ENCODE measurements at places on chromosomes 13 and 19.

DNA sequence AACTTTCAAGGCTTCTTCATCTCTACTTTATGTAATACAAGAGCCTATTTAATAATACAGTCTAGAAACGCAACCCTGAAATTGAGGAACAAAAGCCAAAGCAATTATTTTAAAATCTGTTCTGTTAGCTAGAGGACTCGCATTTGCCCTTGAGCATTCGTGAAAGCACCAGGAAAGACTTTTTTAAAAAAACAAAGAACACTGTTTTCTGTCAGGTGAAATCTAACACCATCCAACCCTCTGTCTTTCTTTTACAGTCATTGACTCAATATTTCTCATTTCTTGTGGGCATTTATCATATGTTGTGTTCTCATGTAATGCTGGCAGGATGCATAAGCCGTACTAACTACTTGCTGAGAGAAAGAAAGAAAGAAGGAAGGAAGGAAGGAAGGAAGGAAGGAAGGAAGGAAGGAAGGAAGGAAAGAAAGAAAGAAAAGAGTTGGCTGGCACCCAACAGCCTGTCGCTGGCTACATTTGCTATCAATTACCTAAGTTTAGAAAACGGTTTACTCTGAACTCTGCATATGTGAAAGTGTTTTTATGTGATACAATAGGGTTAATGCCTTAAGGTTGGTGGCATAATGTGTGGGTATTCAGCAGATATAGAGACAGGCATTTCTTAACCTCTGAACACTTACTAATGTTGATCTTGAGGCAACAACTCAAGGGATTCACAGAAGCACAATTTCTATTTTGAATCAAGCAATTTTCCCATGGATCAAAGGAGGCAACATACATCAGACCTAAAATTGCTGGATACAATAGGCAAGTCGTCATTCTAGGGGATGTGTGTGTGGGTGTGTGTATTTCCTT is 445.4 kb downstream of the DCT start:
- no peak for DNase-seq

DNA sequence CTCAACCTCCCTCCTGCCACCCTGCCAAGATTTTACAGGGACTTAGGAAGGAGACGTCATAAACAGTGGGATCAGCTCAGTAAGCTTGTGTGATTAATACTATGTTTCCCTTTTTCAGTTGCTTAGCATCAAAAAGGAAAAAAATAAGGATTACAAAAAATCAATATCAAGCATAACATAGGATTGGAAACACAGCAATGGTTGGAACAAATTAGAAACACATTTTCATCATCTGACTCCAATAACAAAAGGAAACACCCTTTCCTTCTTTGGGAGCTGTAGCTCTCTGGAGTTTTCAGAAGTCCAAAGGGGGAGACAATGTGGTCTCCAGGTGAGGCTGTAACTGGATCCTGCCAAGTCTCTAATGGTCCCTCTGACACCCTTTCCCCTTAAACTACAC is 233.4 kb downstream of the B3GLCT start:
- no peak for DNase-seq

GRCh38 chr19:4588291-4588761 is 28.8 kb upstream of the SEMA6B start:
- DNase-seq, result no peak

- peak; percentile 96 for DNase-seq
Measured at GRCh38 chr13:45781553-45782326, 69.8 kb downstream of the SIAH3 start.

- no peak for DNase-seq
Measured at GRCh38 chr13:107788464-107789165, 426.7 kb downstream of the LIG4 start.

DNA sequence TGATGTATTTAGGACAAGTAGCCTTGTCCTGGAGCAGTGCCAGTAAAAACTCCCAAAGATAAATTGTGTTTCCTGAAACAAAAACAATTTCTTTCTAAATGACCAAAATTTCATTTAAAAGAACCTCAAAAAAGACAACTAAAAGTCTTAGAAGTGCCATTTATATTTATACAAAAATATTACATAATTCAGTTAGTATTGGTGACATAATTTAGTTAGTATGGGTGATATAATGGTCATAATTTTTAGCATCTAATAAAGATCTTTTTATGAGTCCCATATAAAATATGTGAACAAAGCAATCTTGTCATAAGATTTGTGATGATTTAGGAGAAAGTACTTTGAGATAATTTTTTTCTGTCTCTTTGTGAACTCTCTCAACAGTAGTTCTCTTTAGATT is 76.0 kb downstream of the ELF1 start:
- no peak for DNase-seq

DNA sequence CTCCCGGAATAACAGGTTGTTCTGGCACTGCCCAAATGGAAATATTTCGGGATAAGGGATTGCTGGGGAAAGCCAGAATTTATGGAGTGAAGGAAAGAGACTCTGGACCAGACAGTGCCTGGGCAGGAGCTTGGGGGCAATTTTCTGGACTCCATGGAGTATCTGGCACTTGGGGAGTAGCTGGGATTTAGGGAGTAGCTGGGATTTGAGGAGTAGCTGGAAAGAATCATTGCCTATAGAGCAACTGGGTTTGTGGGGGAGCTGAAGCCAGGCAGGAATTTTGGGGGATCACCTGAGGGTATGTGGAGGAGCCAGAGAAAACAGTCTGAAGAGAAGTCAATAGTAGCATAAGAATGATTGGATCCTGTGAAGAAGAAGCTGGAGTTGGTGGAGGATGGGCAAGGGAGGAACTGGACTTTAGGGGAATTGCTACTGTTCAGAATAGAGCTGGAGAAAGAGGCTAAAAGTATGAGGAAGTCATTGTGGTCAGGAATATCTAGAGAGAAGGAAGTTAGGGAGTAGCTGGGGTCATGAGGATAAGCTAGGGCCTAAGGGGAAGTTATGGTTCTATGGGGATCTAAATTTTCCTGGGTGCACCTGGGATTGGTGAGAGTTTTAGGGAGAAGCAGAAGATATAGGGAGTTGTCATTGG is 14.8 kb downstream of the FSD1 start:
- no peak for DNase-seq

DNA sequence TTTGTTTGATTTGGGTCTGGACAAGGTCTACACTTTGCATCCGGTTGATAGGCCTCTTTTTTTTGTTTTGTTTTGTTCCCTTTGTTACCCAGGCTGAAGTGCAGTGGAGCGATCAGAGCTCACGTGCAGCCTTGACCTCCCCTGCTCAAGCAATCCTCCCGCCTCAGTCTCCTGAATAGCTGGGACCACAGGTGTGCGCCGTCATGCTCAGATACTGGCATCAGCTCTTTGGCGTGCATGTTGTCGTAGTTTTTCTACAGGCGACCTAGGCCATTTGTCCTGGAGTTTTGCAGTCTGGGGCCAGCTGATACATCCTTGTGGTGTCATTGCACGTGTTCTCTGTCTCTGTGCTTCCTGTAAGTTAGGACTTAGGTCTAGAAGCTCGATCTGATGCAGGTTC is 16.3 kb downstream of the PAK4 start:
- no peak for DNase-seq

GRCh38 chr13:28542804-28543203 is 47.9 kb upstream of the FLT1 start:
- DNase-seq, result no peak

GRCh38 chr13:73215823-73216222 is 157.0 kb downstream of the KLF5 start:
- no peak for DNase-seq

- DNase-seq, result no peak
Measured at GRCh38 chr13:108031865-108032264, 183.5 kb downstream of the LIG4 start.

- no peak for DNase-seq
Measured at GRCh38 chr13:23674795-23675640, 104.8 kb downstream of the TNFRSF19 start.

GRCh38 chr13:51922771-51923480 is 61.2 kb downstream of the CCDC70 start:
- no peak for DNase-seq

Measured in RPMI8226 (cell line).